ENCODE measurements at places on chromosomes 1 and 21.

DNA sequence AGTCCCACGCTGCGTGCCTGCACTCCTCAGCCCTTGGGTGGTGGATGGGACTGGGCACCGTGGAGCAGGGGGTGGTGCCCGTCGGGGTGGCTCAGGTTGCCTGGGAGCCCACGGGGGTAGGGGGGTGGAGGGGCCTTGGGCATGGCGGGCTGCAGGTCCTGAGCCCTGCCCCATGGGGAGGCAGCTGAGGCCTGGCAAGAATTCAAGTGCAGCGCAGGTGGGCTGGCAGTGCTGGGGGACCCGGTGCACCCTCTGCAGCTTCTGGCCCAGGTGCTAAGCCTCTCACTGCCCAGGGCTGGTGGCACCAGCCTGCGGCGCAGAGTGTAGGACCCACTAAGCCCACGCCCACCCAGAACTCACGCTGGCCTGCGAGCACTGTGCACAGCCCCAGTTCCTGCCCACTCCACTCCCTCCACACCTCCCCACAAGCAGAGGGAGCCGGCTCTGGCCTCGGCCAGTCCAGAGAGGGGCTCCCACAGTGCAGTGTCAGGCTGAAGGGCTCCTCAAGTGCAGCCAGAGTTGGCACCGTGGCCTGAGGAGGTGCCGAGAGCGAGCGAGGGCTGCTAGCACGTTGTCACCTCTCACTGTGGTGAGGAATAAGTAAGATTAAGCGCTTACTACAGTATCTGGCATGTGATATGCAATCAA is 12.8 kb downstream of the TNNI3K start:
- DNase-seq, result no peak

GRCh38 chr1:121517586-121518230 is 332.9 kb downstream of the SRGAP2C start:
- no peak for DNase-seq

GRCh38 chr21:45893740-45894449 is 87.7 kb upstream of the COL6A1 start:
- no peak for DNase-seq

- no peak for DNase-seq
Observed at GRCh38 chr1:60620087-60620486, 462.3 kb upstream of the NFIA start.

DNA sequence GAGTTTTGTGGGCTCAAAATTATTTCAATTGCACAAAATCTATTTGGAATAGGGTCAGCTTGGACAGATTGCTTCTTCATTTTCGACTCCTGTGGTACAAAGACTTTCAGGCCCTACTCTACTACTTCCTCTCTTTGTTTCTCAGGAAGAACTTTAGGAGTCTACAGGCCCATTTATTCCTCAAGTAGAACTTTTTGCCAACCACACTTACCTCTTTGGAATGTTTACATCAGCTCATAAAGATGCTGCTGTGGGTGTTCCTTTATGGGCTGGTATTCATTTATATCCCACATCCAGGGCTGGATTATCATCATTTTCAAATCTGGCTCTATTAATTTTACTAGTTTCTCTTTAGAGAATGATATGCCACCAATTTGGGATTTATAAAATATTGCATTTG is 46.3 kb upstream of the TNFSF18 start:
- peak; percentile 29 for DNase-seq

DNA sequence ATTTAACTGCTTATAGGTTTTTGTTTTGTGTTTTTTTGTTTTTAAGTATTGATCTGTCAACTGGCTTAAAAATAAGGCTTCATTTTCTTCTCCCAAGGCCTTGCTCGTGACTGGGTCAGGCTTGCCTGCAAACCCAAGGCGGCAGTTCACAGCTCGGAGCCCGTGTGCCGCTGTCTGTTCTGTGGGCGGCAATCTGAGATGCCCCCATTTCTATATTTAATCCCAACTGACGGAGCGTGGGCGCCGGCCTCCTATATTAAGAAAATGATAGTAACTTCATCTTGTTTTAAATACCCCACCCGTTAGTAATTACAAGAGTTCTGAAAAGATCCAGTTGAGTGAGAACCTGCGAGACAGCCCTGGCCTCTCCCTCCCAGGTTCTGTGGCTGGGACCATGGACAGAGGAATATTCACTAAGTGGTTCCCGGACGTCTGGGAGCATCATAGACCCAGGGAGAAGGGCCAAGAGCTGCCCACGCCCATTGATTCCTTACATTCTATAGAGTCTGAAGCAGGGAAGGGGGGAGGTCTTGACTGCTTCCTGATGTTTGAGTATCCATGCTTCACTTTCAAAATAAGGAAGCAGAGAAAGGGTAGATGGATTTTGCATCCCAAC is 42.6 kb upstream of the GPR153 start:
- DNase-seq, result no peak

GRCh38 chr1:55034476-55035133 is 4.7 kb upstream of the PCSK9 start:
- peak; percentile 27 for DNase-seq

DNA sequence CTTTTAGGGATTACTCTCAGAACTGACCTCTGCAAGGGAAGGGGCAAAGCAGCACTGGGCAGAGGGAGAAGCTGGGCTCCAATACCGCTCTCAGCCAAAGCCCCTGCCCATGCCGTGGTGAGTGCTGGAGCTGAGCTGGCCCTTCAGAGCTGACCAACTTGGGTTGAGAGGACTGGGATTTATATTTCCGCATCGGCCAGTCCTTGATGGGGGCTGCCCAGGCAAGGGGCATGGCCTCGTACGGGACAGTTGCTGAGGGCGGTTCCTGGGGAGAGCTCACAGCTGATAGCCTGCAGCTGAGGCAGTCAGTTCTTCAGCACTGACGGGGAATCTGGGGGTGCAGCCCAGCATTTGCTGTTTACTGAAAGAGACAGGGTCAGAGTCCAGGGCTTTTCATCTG is 8.0 kb downstream of the HUNK start:
- no peak for DNase-seq

DNA sequence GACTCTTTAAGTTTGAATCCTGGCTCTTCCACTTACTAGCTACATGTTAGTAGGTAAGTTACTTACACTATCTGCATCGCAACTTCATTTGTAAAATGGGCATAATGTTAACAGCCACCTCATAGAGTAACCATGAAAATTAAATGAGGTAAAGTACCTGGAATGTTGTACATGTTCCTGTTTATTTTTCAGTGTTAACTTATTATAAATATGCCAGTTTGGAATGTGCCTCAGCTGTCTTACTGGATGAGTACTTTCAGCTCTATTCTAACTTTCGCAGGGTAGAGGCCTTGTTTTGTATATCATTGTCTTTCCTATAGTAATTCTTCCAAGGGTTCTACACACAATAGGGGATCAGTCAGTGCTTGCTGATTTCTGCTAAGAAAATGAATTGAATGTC is 167.4 kb downstream of the DUSP10 start:
- DNase-seq, result no peak

- DNase-seq, result no peak
Observed at GRCh38 chr1:192696082-192696481, 60.1 kb downstream of the RGS13 start.

GRCh38 chr1:10975567-10976326 is 36.7 kb upstream of the TARDBP start:
- DNase-seq, result peak; percentile 94

DNA sequence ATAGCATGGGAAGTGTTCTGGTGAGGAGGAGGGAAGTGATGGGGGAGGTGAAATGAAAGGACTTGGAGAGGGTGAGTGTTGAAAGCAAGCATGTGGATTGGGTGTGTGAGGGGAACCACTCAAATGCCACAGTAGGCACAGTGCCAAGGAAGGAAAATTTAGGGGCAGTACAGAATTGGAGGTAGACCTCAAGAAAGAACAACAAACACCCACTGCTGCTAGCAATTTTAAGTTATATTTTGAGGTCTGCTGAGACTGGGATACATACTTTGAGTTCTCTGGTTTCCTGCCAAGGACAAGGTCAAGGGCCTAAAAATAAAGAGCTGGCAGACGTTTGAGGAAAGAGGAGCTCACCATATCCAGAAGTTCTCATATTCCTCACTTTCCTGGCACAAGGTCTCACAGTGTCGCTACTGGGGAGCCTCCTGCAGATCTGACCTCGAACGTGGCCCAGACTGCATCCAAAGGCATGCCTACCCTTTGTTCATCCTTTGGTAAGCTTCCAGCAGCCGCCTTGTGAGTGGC is 104.0 kb downstream of the BRINP2 start:
- DNase-seq, result peak; percentile 65

DNA sequence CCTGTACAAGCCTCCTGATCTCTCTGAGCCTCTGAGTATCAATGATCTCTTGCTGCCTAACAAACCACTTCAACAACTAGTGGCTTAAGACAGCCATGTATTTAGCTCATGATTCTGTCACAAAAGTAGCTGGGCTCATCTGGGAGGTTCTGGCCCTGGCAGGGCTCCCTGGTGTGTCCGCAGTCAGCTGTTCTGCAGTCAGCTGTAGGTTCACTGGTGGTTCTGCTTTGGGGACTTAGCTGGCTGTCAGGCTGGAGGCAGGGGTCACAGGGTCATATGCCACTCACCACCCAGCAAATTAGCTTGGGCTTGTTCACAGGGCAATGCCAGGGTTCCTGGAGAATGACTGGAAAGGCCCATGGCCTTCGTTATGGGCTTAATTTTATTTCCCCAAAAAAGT is 64.8 kb downstream of the DISP3 start:
- no peak for DNase-seq

DNA sequence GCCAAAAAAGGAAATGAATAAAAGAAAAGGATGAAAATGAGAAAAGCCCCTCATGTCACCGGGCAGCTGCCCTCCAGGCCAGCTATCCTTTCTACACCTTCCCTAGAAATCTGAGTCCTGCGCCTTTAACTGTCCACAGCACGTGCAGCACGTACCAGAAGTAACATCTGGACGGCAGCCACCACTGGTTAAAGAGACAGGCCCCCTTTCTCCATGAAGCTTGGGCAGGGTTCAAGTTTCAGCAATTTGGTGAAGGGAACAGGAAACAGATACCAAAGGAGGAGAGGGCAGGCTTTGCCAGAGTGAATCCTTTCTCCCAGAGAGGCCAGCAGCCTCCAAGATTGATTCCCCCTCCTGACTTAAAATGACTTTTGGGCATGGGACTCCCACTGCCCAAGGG is 3.6 kb upstream of the KIAA2013 start:
- peak; percentile 78 for DNase-seq

GRCh38 chr1:36107394-36107793 is 17.6 kb downstream of the COL8A2 start:
- DNase-seq, result no peak

- peak; percentile 27 for DNase-seq
Observed at GRCh38 chr1:87212431-87213134, 116.1 kb upstream of the LMO4 start.

DNA sequence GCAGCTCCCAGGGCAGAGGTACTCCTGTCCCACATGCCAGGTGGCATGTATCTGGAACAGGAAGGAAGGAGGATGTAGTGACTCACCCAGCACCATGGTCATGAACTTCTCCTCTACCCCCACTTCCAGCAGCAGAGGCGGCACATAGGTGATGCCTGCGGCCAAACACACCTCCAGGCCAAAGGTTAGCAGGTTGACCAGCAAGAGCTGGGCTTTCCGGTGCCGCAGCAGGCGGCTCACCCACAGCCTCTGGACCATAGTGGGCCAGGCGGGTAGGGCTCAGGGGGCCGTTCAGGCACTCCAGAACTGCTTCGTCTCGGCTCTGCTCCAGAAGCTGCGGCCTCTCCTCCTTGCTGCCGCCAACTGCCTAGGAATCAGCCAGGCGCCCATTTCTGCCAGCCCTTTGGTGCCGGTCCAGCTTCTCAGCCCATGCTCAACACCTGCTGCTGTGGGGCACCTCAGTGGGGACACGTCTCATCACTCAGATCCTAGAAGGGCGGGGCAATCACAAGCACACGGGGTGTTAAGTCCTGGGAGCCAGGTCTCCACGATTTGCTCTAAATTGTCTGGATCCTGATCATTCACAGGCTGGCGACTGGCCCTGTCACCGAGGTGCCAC is 15.8 kb downstream of the SLC45A3 start:
- peak; percentile 7 for DNase-seq

DNA sequence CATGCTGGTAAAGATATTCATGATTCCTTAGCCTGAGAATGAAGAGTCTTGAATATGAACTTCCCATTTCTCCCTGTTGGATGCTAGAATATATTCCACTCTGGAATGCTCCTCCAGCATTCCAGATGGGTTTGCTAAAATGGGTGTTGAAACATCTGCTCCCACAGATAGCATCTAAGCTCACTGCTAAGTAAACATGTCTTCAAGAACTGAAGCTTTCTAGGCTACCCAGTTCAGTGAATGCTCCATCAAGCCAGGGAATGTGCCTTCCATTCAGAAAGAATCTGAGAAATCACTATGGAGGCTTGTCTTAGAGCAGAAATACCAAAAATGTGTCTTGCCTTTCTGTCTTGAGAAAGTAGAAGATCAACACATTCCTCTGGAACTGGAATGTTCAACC is 81.1 kb downstream of the TNFSF18 start:
- peak; percentile 69 for DNase-seq

GRCh38 chr21:27040738-27041469 is 74.0 kb upstream of the ADAMTS5 start:
- DNase-seq, result no peak

GRCh38 chr1:201941420-201942128 is 4.8 kb downstream of the LMOD1 start:
- no peak for DNase-seq

DNA sequence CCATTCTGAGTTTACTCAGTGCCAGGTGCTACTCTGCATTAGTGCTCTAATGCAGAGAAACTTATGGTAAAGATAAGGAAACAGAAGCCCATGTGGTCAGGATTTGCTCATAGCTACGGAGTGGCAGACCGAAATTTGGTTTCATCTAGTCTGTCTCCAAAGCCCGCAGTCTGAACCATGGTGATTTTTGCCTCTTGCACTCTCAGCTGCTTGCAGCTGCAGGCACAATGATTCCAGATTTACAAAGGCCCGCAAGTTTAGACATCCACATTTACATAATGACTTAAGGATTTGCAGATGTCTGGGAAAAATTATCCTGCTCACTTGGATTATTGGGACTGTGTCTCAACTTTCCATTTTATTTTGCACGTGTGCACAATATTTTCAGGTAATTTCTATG is 161.3 kb upstream of the KCNJ6 start:
- DNase-seq, result no peak

- no peak for DNase-seq
Observed at GRCh38 chr21:22201126-22201525, 1202.9 kb downstream of the NCAM2 start.

DNA sequence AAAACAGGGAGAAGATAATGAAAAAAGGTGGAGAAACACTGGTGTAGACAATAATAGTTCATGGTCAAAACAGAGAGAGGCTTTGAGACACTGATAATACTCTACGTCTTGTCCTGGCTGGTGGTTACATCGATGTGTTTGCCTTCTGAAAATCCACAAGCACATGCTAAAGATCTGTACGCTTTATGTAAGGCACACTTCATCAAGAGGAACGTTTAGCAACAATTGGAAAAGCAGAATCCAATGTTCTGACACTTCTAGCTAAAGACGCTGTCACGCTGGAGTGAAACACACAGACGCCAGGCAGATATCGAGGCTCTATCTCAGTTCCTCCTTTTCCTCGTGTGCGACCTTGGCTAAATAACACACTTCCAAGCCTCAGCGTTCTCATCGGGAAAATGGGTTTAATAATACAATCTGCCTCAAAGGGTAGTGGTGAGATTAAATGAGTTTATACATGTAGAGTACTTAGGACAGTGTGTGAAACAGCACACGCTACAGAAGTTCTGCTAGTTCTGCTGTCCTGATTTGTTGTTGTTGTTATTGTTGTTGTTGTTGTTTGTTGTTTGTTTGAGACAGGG is 386.1 kb downstream of the SETD4 start:
- DNase-seq, result no peak

GRCh38 chr1:198893763-198894444 is 255.1 kb downstream of the PTPRC start:
- no peak for DNase-seq

GRCh38 chr1:55640708-55641473 is 425.7 kb upstream of the USP24 start:
- DNase-seq, result peak; percentile 85

- DNase-seq, result peak; percentile 14
Observed at GRCh38 chr1:87880764-87881163, 552.1 kb downstream of the LMO4 start.
